ENCODE measurements at places on chromosomes 1 and 21.
A peak's percentile ranks its signal among the peaks of the same experiment; 100 is the strongest.

GRCh38 chr1:218165701-218166114 is 119.4 kb upstream of the RRP15 start:
- no peak for DNase-seq

DNA sequence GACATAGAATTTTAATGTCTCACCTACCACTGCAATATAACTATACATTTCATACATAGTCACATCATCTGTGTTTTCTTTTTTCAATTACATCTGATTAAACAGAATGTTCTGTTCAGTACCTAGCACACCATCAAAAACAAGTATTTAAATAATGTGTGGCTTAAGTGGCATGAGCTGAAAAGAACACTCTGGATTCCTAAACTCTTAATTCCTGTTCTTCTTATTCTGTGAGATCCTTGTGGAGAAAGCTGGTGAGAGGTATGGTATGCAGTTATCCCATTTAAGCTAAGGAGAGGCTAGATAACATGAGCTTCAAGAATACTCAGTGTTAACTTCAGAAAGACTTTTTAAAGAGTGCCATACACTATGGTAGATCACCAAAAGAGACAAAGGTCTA is 5.5 kb downstream of the TP53BP2 start:
- DNase-seq = no peak

DNA sequence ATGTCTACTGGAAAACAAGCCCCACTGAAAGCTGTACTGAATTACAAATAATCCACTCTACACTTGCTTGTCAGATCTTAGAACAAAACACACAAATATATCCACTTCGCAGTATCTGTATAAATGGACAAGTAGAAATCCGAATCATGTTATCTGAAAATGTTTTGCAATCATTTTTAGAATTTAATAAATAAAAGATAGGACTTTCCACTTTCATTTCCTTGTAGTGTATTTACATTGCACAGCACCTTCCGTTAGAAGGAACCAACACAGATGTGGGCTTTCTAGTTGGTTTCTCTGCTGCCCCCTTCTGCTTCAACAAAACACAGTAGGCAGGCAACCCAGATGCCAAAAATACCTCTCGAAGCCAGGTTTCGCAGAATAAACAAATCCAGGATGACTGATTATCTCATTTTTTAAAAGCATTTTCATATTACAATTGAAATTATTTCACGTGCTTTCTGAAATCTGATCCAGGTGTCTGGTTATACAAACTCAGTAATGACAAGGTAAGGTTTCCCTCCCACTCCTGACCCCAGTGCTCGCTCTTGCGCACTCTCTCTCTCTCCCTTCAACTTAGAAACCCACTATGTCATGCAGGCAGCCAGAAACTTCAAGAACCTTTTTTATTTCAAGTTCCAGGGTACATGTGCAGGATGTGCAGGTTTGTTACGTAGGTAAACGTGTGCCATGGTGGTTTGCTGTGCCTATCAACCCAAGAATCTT is 389.9 kb downstream of the SMYD3 start:
- DNase-seq = peak; percentile 52

DNA sequence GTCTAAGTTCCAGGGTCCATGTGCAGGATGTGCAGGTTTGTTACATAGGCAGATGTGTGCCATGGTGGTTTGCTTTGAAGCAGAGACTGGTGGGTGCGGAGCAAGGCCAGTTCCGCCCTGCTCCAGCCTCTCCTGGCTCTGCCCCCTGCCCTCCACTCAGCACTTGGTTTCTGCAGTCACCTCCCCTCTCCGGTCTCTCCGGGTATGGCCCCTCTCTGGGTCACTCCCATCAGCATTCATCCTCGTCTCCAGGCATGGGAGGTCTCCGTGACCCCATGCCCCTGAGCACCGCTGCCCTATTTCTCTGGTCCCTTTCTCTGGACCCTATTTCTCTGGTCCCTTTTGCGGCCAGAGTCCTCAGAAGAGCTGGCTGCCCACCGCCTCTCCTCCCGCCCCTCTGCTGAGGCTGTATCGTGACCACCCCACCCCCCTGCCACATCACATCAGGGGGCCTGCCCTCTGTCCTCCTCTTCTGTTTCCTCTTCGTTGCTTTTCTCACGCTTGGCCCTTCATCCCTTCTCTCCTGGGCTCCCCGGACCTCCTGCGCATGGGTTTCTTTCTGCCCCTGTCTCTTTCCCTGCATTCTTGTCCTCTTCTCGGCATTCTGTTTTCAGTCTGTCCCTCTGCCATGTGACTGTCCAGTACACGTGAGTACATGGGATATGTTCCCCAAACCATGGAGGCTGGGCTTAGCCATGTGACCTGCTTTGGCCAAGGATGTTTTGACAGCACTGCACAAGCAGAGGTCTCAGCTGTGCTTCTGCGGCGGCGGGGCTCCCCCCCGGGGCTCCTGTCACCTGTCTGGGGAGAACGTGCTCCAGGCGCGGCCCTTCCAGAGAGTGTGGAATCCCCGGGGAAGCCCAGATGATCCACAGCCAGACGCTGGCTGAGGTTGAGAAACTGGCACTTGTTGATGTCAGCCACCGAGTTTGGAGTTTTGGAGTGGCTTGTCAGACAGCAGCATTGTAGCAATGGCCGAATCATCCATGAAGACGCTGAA is 54.4 kb upstream of the C1orf174 start:
- DNase-seq = no peak

DNA sequence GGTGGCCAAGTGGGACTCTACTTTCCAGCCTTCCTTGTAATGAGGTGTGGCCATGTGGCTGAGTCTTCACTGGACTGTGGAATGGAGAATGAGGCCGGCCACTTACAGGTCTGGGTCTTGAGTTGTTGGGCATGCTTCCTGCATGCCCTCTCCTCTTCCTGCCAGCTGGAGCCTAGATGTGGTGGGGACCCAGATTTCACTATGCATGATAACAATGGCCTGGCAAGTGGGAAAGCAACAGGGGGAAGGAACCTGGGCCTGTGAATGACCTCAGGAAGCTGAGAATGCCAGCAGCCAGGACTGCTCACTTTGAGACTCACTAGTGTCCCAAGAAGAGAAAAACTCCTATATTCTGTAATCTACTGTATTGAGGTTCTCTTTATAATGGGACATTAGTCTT is 8.5 kb upstream of the SLC26A9 start:
- DNase-seq = no peak

DNA sequence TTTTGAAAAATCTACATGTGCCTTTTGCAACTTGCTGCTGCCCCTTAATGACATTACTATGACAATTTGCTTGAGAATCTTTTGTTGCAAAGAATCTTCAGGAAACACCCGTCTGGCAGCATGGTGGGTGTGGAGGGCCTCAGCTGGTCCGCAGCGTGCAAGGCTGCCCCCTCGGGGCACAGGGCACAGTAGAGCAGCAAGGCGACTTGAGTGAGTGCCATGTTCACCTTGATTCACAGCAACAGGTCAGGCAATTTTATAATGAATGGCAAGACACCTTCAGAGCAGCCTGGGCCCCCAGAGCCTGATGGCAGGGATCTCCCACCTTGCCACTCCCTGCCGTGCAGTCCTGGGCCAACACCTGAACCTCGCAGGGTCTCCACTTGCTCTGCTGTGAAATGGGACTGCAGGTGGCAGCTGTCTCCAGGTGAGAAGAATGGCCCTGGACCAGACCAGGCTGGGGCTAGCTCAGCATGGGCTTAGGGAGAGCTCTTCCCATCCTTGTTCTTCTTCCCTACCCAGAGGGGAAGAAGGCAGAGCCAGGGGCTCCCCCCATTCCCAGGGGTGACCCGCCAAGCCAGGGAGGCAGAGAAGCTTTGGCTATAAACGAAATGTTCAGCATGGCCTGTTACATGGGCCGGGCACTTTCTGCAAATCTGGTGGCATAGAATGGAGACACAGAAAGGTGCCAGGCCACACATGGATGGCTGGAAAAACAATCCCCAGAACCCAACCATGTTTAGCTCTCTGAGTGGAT is 34.5 kb upstream of the ACTRT2 start:
- no peak for DNase-seq

- DNase-seq = no peak
These were observed 28.0 kb downstream of the RRP1 start for GRCh38 chr21:43817157-43818086.

DNA sequence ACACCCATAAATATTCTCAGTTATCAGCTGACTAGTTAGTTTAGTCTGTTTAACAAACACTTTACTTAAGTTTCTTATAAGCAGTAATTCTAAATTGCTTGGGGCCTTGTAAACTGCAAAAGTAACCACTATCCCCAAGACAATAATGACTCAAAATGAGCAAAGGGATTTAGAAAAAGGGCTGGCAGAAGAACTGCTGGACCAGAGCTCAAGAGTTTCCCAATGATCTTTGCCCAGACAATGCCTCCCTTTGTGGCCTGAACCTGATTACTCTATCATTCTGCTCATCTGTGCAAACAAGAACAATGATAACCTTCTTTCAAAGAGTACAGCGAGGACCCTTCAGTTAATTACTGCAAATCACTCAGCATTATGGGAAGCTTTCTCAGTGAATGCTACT is 123.5 kb downstream of the TIAM1 start:
- no peak for DNase-seq

DNA sequence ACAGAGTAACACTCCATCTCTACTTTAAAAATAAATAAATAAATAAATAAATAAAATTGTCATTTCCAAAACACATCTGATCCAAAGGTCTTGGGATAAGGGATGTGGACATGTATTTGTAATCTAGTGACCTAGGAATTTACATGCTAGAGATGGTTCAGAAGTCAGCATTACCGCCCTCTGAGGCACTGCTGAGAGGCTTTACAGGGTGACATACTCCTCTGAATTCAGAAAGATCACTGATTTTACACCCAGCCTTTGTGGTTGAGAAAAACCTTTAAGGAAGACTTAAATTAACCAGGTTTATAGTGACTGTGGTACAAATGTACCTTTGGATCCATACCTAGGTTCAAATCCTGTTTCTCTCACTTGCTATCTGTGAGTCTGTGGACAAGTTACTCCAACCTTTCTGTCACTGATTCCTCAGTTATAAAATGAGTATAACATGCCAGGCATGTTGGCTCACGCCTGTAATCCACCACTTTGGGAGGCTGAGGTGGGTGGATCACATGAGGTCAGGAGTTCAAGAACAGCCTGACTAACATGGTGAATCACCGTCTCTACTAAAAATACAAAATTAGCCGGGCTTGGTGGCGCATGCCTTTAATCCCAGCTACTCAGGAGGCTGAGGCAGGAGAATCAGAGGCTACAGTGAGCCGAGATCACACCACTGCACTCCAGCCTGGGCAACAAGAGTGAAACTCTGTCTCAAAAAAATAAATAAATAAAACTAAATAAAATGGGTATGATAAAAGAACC is 20.1 kb downstream of the OSBPL9 start:
- DNase-seq = peak; percentile 91

- no peak for DNase-seq
These were observed 120.5 kb upstream of the NGF start for GRCh38 chr1:115458426-115459114.

DNA sequence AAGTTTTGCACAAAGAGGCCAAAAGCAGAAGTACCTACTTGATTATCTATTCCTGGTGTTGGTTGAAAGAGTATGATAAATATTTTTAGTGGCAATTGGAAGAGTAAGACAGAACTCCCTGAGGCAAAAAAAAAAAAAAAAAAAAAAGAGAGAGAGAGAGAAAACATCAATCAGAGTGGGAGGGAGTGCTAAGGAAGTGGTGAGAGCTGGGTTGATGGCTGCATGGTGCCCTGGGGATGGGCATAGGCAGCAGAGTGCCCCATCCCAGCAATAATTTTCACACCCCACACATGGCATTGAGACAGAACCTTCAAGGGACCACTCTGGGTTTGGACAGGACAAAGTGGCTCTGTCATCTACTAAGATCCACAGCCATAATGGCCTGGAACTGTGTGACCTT is 59.4 kb upstream of the FAM20B start:
- DNase-seq = no peak

DNA sequence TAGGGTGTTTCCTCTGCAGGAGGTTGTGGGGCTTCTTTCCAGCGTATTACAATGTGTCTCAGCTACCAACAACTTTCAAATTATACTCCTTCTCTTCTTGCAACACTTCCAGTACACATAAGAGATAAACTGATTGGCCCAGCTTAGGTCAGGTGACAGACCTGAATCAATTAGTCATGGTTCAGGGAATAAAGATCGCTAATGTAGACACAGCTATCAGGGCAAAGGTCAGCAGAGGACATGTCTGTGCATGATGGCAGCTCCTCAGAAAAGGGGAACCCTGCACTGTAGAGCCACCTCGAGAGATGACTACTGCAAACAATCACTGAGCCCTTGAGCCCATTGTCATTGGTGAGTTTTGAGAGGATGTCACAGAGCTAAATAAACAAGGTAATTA is 36.8 kb upstream of the PKN2 start:
- DNase-seq = no peak

DNA sequence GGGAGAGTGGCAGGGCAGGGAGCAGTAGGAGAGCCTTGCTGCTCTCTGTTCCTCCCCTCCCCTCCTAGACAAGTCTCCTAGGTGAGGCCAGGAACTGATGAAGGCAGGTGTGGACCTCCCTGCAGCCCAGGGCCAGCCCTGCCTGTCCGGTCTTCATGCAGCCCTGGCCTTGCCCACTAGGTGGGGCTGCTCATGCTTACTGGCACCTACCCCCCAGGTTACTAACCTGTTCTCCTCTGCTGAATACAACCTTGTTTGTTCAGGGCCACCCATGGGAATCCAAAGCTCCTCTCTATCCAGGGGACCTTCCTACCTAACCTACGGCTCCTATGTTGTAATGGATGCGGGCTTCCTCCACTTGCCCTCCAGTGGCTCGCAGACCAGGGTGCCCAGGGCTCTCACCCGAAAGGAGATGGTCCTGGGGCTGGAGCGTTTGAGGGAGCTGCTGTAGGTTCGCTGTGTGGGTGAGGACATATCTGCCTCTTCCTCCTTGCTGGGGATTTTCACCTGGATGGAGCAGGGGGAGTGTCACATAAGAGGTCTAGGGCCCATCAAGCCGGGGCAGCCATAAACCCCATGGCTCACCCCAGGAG is 7.9 kb upstream of the TNNT2 start:
- DNase-seq = peak; percentile 70

DNA sequence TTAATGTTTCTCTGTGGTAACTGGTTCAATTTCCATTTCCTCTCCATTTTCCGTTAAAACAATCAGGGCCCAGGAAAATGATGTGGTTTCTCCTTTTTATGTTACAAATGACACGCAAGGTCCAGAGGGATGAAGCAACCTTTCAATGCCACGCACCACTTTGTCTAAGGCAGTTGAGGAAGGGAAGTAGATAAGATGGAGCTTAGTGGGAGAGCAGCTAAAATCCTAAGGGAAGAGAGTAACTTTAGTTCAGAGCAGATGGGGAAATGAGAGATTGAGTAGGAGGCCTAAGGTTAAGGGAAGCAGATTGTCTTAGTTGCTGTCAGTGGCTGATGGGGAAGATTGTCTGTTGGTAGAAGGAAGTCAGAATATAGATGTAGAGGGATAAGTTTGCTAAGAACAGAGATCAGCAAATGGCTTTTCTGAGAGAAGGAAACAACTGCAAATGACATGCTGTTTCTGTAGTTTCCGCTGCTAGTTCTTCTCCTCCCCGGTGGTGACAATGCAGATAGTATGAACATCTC is 660 bp downstream of the CD1C start:
- no peak for DNase-seq

- peak; percentile 87 for DNase-seq
These were observed 552 bp upstream of the GPR157 start for GRCh38 chr1:9129266-9130041.

- no peak for DNase-seq
These were observed 35.7 kb upstream of the USP1 start for GRCh38 chr1:62401034-62401760.
